ENCODE measurements at places on chromosomes 7 and 10.

DNA sequence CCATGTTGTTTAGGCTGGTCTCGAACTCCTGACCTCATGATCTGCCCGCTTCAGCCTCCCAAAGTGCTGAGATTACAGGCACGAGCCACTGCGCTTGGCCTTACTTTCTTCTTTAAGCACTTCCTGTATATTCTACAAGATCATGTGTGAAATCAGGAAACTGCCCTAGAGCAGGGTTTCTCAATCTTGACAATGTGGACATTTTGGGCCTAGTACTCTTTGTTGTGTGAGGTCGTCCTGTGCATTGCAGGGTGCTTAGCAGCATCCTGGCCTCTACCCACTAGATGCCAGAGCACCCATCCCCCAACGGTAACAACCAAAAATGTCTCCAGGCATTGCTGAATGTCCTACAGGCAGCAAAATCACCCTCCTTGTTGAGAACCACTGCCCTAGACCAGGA is 24.7 kb downstream of the RRP12 start:
- DNase-seq = no peak

DNA sequence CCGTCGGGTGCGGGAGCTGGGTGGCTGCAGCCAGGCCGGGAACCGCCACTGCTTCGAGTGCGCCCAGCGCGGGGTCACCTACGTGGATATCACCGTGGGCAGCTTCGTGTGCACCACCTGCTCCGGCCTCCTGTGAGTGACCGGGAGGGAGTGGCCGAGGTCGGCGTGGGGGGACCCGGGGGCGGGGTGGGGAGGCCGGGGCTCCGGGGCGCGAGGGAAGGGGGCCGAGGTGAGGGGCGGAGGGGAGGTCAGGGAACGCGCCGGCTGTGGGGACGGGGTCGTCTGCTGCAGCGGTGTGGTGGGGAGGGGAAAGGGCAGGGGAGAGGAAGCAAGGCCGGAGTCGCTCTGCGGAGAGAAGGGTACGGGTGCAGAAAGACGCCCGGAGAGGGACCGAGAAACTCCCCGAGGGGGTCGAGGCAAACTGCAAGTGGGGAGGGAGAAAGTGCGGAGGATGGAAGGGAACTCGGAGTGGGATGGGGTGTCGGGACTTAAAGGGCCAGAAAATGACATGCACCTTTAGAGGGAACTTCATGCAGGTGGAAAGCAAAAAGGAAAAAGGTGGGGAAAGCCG is 518 bp downstream of the AGFG2 start:
- DNase-seq = peak; percentile 58

- DNase-seq = no peak
Measured at GRCh38 chr10:32650246-32650655, 204.3 kb downstream of the CCDC7 start.

DNA sequence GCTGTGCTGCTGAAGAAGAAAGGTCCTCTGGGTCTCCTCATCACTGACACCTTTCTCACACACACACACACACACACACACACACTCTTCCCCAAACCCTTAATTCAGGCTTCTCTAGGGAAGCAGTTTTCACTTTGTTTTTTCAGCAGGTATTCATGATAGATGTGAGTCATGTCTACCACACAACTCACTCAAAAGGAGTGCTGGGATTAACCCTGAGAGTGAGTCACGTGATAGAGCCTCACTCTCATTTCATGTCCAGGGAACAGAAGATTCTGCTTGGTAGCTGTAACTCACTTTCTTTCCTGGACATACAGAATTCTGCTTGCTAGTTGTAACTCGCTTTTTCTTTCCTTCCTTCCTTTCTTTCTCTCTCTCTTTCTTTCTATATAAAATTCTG is 45.4 kb downstream of the VIM start:
- no peak for DNase-seq

DNA sequence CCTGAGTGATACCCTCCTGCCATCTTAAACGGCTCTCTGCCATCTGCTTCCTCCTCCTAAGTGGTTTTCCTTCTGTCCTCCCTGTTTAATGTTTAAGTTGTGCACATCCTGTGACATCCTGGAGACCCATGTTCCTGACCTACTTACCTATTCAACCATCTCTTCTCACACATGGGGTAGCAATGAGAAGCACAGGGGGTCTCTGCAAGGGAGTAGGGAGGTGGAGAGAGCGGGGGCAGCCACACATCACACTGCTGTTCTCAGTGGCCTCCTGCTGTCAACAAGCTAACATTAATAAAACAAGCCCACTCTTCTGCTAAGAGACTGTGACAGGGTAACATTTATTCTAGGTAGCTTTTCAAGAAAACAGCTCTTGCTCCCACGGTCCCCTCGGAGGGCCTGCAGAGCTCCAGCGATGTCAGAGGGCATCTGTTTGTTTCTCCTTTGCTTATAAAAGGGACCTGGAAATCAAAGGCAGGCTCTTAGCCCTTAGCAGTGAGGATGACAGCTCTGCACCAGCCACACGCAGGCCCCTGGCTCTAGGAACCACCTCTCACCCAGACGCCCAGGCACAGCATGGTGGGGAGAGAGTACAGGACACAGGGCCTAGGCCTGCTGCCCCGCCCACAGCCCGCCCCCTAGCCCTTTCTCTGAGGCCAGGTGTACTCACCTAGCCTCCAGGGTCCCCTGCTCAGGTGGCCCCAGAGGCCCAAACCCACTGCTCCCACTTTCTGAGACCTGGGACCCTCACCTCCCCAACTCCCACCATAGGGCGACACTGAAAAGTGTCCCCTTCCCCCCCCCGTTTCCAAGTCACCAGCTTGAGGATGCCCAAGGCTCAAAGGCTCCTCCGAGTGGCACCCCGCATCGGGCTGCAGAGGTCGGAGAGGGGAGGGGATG is 943 bp upstream of the SLC18A2 start:
- DNase-seq = peak; percentile 3

DNA sequence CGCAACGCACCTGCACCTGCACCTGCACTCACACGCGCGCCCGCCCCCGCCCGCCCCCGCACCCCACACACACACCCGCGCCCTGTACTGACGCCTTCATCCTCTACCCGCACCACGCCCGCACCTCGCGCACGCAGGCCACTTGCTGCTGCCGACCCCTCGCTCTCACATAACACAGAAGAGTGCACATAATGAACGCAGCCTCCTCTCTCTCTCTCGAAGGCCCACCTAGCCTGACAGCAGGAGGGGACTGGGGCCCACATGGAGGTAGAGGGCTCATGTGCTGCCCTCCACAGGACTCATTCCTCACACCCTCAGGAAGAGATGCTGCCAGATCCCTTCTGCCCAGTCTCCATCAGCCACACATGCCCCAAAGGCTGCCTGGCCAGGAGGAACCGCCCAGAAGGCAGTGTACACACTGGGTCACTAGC is 432 bp upstream of the CAMK2B start:
- DNase-seq = peak; percentile 73

- no peak for DNase-seq
Measured at GRCh38 chr7:30087371-30087770, 47.4 kb upstream of the MTURN start.

DNA sequence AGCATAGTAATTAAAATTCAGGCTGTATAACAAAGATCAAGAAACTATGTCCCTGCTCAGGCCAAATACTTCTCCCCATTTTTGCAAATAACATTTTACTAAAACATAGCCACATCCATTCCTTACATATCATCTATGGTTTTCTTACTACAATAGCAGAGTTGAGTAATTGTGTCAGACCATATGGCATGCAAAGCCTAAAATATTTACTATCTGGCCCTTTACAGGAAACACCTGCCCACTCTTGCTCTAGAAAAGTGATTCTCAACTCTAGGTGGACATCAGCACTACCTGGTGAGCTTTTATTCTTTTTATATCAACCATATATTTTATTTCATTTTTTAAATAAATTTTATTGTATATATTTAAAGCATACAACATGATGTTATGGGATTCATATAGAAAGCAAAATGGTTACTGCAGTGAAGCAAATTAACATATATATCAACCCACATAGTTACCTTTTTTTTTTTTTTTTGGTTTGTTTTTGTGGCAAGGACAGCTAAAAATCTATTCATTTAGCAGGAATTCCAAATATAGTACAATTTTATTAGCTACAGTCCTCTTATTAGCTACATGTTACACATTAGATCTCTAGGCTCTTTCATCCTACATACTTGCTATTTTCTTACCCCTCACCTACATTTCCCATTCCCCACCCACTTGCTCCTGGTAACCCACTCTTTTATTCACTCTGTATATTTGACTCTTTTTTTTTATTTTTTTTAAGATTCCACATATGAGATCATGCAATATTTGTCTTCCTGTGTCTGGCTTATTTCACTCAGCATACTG is 19.6 kb downstream of the ABI1 start:
- DNase-seq = peak; percentile 47

DNA sequence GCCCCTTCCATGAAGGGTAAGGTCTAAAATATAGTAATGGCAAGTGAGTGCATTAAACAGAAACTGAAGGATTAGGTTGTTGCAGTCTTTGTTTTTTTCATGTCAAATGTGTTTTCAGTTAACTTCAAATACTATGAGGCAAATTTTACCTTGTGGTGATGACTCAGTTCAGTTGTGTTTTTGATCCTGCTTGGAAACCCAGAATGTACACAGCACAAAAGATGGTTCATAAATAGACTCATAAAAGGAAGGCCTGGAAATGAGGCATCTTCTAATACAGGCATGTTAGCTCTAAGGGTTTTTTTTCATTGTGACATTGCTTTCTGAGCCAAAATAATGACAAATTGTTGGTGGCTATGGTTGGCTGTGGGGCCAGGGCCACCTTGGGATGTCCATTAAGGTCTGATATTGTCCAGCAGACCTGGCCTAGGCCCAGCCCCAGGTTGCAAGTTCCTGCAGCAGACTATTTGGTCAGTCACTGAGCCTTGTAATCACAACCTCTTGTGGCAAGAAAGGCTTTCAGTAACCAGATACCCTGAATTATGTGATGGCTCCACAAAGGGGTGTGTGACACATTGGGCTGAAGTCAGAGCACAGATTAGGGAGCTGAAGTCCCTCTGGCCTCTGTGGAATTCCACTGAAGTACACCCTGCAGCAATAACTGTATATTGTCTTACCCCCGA is 69.0 kb upstream of the SAMD8 start:
- DNase-seq = no peak

GRCh38 chr10:85100495-85100894 is 772.1 kb downstream of the CCSER2 start:
- no peak for DNase-seq

- no peak for DNase-seq
Measured at GRCh38 chr7:11751315-11751714, 80.7 kb downstream of the THSD7A start.

- peak; percentile 4 for DNase-seq
Measured at GRCh38 chr10:3873728-3874461, 88.9 kb upstream of the KLF6 start.

DNA sequence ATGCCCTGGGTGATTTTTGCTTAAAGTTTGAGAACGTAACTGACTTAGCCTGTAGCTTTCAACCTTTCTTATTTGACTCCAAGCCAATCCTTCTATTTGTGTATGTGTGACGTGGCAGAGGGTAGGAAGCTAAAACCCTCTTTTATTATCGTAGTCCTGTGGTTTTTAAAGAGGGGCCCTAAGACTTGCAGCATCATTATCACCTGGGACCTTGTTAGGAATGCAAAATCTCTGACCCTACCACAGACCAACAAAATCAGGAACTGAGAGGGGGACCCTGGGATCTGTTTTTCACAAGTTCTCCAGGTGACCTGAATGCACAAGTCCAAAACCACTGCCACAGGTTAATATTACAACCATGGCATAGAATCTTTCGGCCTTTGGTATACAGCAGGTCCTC is 80.1 kb downstream of the OSBPL3 start:
- DNase-seq = no peak

DNA sequence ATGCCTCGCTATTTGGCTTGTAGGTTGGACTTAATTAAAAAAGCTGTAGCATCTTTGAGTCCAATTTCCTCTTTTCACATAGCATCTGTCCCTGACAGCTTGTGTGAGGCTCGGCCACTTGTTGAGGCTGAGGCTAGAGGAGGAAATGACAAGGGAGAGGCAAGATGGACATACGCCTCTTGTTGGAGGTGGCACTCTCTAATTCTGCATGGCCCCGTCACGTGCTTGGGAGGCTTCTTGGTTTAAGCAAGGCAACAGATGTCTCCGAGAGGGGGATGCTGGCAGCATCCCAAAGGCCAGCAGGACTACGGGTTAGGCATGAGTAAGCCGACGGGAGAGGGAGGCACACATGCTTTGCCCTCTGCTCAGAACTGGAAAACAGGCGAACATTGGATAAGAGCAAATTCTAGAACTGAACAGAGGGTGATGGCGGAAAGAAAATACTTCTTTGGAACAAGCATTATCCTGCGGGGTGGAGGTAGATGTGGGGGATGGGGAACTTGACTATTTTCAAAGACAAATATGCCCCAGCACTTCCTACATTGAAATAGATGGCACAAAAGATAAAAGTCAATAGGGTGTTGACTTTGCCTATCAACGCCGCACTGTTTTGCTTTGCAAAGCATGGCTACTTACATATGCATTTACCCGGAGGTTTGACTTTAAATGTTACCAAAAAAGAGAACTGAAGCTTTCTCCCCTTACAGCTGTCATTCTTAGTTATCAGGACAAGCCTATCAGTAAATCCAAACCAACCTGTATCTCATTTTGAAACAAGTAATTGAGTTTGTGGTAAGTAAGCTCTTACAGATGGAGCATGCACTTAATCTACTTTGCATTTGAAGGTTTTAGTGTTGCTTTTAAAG is 94.8 kb downstream of the CHN2 start:
- no peak for DNase-seq

DNA sequence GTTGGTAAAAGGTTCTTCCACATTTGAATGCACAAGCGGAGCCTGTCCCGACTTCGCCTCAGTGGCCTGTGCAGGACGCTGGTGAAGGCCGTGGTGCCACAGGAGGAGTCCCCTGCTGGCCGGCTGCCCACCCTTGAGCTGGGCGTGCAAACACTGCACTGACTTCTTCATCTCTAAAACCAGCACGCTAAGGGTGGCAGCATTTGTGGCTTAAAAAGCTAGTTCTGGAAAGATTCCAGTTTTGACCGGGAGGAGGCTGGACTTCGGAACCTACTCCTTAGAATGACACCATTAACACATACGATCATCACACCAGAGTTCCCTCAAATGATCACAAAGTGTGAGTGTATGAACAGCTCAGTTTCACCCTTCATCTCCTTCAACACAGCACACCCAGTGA is 102.4 kb downstream of the SMURF1 start:
- no peak for DNase-seq

- DNase-seq = no peak
Measured at GRCh38 chr10:13390604-13391522, 42.8 kb upstream of the SEPHS1 start.

GRCh38 chr7:25831831-25832411 is 320.1 kb upstream of the NFE2L3 start:
- no peak for DNase-seq

DNA sequence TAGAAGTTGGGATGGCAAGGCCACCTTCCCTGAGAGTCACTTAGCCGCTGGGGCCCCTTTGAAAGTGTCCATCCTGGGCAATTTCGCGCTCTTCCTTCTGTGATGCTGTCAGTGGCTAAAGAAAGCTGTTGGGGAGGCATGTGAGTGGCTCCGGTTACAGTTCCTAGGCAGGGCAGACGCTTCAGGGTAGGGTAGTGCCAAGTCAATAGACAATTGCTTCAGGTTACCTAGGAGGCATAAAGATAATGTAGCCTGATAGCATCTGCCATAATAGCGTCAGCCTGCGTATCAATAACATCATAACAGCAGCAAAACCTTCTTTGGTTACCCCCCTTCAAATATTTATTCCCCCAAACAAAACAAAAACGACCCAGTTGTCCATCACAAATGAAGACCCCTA is at the start of gene FAM107B:
Gene FAM107B (minus strand): TSS at position 101 of the 400 bp plus-strand sequence. CDS start 234 bp downstream, outside the sequence.
- DNase-seq = no peak

GRCh38 chr7:128226132-128226980 is 14.7 kb upstream of the LEP start:
- no peak for DNase-seq

GRCh38 chr10:9301148-9301547 is 1246.7 kb downstream of the GATA3 start:
- DNase-seq = peak; percentile 3

All from NCI-H1417 (cell line).